ENCODE measurements at places on chromosomes 4 and X. TPM values are rescaled to one million over a fixed set of nuclear protein-coding genes. Genes with fewer than 3 reads are reported as not detected.

GRCh38 chrX:38006291-38006690 lies at the start of gene SYTL5:
Gene SYTL5 (plus strand): TSS chrX:38006553. CDS start chrX:38033890, 27,337 bp downstream.
- no peak for DNase-seq

DNA sequence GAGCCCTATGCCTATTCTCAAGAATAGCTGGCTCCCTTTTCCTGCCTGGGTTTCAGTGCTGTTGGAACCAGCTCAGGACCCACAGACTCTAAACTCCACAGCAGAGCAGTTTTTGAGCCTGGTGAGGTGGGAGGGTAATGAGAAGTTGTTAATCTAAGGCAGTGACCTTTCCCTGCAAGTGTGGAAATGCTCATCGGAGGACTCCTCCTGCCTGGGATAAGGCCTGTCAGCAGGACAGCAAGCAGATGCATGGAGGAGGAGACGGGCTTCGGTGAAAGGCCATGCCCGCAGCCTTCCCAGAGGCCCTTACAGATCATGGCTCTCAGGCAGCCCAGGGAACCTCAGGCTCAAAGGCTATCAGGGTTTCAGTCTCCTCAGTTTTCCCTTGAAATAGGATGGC lies 70.0 kb upstream of the SHISA3 start:
- DNase-seq = no peak

DNA sequence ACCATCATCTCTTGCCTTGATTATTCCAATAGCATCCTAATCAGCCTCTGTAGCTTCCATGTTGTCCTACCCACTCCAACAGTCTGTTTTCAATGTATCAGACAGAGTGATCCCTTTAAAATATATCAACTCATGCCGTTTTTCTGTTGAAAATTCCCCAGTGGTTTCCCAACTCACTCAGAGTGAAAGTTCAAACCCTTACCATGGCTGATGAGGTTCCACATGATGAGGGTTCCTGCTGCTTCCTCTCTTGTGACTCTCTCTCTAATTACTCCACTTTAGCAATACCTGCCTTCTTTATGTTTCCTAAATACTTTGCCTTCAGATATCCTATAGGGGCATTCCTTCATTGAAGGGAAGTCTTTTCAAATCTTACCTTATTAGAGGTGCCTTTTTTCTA lies 334.7 kb downstream of the PPP1R2C start:
- DNase-seq = no peak

Gene KLHL15
- 7.9 TPM for total RNA-seq

DNA sequence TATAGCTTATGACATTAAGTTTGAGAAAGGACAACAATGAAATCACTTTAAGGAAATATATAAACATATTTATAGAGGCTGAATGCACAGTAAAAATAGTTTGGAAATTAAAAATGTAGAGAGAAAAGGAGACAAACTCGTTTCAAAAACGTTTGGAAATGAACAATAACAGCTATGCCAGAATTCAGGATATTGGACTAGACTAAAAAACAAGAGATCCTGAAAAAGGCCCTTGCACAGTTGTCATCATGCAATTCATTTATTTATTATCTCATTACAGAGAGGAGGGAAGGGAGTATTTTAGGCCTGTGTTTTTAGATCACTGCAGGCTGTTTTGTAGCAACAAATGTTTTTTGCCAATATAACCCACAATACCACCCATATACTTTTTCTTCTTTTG lies 527.2 kb downstream of the ADGRL3 start:
- DNase-seq = no peak

Gene IDS
- 111 TPM for total RNA-seq

DNA sequence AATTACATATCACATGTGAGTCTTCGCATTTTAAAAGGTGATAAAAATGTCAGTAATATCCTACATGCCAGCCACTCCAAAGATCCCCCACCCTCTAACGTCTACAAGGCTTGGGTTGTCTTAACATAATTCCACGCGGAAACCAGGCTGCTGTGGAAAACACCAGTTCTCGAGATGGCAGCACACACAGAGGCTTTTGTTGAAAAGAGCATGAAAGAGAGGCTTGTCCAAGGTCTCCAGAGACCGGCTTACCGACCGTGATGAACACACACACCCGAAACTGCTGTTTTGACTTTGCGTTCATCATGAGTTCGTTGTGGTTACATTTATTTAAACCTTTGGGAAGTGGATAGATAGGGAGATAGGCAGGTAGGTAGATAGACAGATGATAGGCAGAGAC lies 87.9 kb downstream of the CRLF2 start:
- no peak for DNase-seq

DNA sequence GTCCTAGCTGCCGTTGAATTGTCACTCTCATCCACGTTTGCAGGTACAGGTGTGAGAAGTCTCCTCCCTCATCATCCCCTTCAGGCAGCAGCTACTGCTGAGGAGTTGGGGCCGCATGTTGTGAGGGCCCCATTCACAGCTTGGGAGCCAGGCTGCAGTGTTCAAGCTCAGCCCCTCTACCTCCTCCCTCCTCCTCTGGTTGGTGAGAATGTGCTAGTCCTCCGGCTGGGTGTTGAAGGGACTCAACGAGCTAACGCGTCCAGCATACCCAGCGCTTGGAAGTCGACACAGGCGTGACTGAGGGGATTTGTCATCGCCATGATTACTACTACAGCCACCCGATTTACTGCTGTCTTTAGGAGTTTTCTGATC lies 82.0 kb upstream of the PSAPL1 start:
- no peak for DNase-seq

GRCh38 chr4:24473309-24473721 lies 111.0 kb downstream of the DHX15 start:
- DNase-seq = peak; percentile 67

DNA sequence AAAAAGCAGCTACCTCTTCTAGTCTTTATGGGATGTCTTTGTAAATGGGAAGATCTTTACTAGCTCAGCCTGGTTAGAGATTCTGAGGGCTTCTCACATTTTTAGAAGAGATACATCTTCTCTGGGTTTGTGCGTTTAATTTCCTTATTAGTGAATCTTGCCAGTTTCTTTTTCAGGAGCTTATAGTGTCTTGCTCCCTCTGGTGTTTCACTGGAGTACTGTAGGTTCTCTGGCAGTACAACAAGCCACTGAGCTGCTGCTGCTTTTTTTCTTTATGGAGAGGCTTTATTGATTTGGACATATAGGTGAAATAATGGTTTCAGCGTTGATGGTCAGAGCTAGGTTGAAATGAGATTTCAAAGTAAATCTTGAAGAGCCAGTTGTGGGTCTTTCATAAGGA lies 82.9 kb downstream of the LAS1L start:
- no peak for DNase-seq

Data from sciatic nerve (tissue), 2 donors.